ENCODE measurements at places on chromosomes 3 and 15.

GRCh38 chr15:53555226-53555625 lies 204.2 kb downstream of the WDR72 start:
- no peak for DNase-seq

- peak; percentile 32 for DNase-seq
These were observed 45.4 kb downstream of the GRK7 start for GRCh38 chr3:141808586-141808985.

GRCh38 chr3:148883163-148883562 lies 18.1 kb downstream of the CPA3 start:
- DNase-seq, result no peak

DNA sequence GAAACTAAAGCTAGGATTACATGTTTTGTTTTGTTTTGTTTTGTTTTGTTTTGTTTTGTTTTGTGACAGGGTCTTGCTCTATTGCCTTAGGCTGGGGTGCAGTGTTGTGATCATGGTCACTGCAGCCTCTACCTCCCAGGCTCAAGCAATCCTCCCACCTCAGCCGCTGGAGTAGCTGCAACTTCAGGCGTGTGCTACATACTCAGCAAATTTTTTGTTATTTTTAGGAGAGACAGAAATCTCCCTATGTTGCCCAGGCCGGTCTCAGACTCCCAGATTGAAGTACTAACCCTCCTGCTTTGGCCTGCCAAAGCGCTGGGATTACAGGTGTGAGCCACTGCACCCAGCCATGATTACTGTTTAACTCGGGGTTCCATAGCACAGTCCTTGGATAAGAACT lies 50.7 kb downstream of the LRCH3 start:
- DNase-seq, result no peak

DNA sequence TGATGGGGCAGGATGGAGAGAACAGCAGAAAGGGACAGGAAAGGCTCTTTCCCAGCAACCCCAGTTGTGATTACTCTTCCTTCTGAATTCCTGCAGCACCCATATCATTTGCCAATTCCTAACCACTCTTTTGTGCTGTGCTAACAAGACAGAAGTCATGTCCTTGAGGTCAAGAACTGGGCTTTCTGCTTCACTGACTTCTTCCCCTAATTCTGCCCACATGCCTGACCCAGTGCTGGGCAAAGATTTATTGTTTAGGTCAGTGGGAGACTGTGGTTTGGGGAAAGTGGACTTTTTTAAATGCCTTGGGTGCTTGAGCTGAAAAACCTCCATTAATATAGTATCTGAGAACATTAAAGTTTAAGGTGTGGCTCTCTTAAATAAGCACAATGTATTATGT lies 4.2 kb upstream of the EFCAB12 start:
- no peak for DNase-seq

- DNase-seq, result no peak
These were observed 247.5 kb downstream of the LPP start for GRCh38 chr3:188401244-188401993.

DNA sequence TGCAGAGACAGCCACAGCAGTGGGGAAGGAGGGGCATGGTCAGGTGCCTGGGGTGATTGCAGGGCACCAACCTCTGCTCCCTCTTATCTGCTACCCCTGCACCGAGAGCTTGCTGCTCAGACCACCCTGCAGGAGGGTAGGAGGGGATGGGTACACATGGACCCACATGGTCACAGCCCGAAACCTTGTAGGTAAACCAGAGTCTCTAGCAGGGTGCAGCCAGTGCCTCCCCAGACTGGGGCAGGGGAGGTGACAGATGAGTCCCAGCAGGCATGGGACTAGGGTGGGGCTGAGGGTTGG lies 49.2 kb downstream of the FAH start:
- no peak for DNase-seq

GRCh38 chr15:82020625-82021394 lies 25.0 kb downstream of the MEX3B start:
- DNase-seq, result no peak

DNA sequence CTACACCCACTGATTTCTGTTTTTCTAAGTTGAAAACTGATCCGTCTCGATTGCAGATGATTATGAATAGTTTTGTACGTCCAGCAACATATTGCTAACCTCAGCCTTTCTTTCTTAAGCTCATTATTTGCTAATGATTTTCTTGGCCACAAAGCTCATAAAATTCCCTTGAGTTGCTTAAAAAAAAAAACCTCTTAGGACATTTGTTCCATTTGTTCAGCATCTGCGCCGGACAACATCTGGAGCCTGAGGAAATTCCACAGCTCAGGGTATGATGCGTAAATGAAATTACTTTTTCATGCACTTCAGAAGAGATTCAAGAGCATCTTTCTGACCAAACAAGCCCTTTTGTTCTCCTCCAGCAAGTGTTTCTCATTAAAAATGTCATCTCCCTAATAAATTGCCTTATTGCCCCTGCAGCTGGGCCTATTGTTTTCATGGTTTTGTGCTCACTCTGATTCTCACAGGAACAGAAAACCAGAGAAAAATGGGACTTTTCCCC lies 249.1 kb upstream of the MCTP2 start:
- DNase-seq, result no peak

DNA sequence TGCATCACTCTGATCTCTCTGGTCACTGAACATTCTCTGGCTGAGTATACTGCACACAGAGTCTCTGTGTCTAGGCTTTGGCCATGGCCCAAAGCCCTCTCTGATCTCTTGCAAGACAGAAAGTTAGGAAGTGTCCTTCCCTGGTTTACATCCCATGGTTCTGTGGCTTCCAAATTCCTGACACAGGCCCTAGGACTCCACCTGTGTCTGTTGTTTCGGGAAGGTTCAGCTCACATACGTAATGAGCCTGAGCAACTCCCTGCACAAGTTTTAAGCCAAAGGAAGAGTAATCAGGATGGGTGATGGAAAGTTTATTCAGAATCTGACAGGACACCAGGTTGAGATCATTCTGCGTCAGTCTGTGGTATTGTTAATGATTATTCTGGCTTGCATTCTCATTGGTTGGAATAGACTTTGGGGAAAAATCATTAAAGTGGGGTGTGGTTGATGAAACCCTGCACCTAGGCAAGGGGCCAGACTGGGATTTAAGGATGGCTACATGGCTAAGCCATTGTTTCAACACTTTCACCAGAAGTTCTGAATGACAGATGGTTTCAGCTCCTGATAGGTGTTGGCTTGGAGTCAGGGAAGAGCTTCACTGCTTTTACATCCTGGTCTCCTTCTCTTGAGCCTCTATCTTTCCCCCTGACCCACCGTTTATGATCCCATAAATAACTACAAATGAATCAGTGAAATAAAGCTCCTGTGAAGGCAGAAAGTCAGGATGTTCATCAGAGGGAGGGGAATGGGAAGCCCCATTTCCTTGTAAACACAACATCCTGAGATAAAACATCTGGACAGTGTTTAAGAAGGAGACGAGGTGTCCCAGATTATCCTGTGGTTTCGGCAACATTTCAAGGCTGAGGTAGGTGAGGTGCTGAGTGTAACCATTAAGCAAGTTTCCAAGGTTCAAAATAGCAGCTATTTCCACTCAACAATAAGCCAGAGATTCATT lies 14.1 kb downstream of the LCMT2 start:
- no peak for DNase-seq

DNA sequence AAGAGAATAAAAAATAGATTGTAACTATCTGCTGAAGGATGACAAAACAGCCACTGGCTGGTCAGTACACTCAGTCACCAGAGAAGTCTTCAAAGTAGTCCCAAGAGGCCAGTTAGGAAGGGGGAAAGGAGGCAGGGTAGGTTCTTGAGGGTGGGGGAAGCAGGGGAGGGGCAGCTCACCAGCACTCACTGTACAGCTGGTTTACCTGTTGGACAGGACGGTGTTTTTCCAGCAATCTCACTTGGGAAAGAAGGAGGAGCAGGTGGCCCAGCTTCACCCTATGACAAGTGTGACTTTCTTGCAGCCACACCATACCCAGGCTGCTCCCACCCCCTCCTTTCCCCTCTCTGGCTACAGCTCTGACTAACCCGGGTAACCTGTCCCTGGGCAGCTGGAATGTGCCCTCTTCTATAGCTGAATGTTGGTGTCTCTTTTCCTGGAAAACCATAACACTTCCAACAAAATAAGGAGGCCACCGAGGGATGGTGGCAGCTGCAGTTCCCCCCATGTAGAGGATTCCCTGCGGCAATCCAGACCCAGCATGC lies 203.4 kb upstream of the NSMCE3 start:
- no peak for DNase-seq
